ENCODE measurements at places on chromosomes 6 and 20.

DNA sequence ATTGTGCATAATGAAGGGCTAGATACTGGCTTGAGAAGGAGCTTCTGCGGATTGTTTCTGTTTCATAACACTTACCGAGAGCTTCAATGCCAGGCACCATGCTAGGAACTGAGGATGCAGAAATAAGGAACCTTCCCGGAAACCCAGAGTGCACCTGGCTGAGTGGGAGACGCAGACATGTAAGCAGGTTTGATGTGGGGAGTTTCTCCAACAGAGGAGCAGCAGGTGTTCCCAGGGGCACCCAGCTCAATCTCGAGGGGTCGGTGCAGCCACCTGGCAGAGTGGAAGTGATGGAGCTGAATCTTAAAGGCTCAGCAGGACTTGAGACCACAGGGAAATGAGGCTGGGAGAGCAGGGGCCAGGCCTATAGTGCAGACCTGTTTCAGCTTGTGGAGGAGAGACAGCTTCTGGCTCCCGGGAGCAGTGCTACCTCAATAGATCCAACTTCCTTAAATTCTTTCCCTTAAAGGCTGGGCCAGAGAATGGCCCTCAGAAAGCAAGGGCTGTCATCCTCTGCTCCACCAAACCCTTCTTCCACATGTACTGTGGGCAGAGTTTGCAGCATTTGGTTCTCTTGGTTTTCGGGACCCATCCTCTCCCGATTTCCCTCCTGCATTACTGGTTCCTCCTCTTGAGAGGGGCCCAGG lies 27.8 kb upstream of the SRC start:
- no peak for DNase-seq

DNA sequence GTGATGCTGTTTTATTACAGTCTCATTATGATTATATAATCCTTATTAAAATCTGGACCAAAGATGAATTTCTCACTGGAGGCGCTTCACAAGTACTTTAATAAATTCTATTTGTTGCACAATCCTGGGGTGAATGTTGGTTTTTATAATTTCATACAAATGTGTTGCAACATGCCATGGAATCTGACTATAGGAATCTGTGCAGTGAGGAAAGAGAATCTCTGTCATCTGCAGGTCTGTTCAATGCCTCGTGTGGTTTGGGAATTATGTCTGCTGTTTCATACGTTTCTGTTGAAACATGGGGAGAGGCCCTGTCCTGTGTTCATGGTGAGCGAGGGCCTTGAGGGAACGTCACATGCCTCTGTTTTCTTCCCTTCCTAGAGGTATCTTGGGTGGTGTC lies 277.3 kb downstream of the CDH4 start:
- no peak for DNase-seq

- no peak for DNase-seq
Measured at GRCh38 chr6:108524528-108525248, 36.0 kb upstream of the FOXO3 start.

GRCh38 chr6:88368071-88368787 lies 202.1 kb upstream of the CNR1 start:
- no peak for DNase-seq

DNA sequence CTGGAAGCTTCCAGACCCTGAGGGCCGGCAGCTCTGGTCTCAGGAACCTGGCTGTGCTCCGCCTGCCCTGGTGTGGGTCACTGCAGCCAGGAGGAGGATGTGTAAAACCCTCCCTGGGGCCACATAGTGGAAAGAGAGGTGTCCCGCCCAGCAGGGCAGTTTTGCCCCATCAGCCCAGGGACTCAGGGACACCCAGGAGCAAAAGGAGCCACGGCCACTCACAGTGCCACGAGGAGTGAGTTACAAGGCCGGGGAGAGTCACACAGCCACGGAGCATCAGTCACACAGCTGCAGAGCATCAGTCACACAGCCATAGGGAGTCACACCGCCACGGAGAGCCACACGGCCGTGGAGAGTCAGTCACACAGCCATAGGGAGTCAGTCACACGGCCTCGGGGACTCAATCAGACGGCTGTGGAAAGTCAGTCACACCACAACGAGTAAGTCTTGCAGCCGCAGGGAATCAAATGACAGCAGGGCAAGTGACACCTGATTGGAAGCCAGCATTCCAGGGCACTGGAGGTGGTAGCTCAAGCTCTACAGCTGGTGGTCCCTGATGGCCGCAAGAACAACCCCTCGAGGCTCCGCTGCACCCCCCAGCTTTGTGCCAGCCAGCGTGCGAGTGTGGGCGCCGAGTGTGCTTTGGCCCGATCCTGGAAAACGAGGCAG lies 60.9 kb downstream of the DLL1 start:
- DNase-seq: no peak

- DNase-seq: peak; percentile 84
Measured at GRCh38 chr20:11112832-11113231, 439.0 kb upstream of the JAG1 start.

DNA sequence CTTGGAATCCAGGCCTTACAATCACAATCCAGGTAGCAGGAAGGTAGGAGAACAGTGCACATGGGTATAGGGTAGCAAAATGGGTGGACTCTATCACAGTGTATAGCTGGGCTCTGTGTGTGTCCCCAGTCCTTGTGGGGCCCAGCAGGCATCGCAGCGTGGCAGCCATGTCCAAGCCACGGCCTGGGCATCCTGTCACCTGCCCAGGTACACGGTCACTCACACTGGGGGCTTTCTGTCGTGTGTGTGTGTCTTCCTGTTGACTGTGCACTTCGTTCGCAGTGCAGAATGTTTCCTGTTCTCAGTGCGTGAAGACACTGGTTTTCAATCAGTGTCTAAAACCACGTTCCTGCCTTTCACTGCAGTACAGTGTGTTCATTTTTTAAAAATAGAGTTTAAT lies 523.2 kb upstream of the JARID2 start:
- no peak for DNase-seq

Measured in DMS53 (cell line).